Endodermal cell (in vitro differentiated cells): ENCODE measurements at places on chromosomes 3 and 15. TPM values are rescaled to one million over a fixed set of nuclear protein-coding genes. Genes with fewer than 3 reads are reported as not detected.
A peak's percentile ranks its signal among the peaks of the same experiment; 100 is the strongest.

GRCh38 chr3:58494107-58494506, 2.2 kb downstream of the KCTD6 start:
- no peak for DNase-seq

- DNase-seq = no peak
Measured at GRCh38 chr15:70778258-70779076, 15.1 kb upstream of the UACA start.

- DNase-seq = no peak
Measured at GRCh38 chr3:115713284-115713683, 90.0 kb downstream of the GAP43 start.

DNA sequence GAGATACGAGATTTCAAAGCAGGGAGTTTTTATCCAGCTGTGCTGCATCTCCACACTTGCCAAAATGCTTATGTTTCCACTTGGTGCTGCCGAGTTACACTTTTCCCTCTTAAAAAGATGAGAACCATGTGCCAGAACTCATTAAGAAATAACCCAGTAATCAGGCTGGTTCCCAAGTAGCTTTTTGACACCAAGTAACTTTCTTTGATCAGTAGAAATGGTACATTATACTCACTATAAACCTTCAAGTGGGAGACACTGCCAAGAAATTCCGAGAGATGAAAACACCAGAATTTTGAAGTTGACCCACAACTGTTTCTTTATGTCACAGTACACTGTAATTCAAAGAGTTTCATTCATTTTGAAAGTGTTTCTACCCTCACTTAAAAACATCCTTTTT, 164.6 kb upstream of the CCDC54 start:
- no peak for DNase-seq

The SPSB4 gene
- total RNA-seq = 8.2 and 8.6 TPM in 2 replicates

The FOXB1 gene
- total RNA-seq = 0.73 and 1.7 TPM in 2 replicates

The PLCB2 gene
- total RNA-seq = 2.5 to 5.3 TPM (median 4.1 TPM) in 3 replicates

DNA sequence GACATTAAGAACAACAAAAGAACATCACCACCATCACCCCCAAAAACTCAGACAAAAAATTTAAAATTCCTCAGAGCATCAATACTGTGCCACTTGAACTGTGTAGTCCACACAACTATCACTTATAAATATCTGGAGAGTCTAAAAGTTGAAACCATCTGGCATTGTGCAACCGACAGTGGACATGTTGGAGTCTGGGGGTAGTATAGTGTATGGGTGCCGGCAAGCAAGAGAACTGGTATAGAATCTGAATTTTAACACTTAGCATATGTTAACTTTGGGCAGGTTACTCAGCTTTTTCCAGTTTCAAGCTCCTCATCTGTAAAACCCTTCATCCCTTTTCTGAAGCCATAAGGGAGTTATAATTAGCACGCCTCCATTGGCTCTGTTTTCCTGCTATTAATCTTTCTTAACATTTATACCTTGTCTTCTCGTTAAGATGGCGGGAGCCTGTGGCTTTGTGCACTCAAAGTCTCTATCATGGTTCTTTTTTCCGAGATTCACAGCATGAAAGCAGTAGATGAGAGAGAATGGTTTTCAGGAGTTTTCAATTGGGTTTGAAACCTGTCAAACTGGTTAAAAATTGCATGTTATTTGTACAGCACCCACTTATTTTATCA, 255.7 kb upstream of the TBL1XR1 start:
- no peak for DNase-seq

The CFAP92 gene
- 1.4 to 3.0 TPM (median 3.0 TPM) in 3 replicates for total RNA-seq

The TADA3 gene
- 51.9 and 52.4 TPM in 2 replicates for total RNA-seq

- no peak for DNase-seq
Measured at GRCh38 chr3:61796911-61797310, 235.5 kb downstream of the PTPRG start.

DNA sequence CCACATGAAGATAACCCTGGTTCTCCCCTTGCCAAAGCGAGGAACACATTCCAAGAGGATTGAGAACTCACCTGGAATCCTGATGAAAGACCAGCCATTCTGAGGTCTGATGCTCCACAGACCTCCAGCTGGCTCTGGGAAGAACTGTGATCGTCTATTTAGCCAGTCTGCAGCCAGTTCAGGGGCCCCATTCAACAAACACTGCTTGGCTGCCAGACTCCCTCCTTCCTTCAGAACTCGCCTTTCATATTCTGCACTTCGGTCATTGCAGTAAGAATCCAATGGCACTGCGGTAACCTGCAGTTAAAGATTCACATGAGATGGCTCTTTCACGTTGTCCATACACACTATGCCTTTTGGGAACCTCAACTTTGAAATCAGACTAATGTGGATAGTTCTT, 67.6 kb downstream of the CHAC1 start:
- no peak for DNase-seq

DNA sequence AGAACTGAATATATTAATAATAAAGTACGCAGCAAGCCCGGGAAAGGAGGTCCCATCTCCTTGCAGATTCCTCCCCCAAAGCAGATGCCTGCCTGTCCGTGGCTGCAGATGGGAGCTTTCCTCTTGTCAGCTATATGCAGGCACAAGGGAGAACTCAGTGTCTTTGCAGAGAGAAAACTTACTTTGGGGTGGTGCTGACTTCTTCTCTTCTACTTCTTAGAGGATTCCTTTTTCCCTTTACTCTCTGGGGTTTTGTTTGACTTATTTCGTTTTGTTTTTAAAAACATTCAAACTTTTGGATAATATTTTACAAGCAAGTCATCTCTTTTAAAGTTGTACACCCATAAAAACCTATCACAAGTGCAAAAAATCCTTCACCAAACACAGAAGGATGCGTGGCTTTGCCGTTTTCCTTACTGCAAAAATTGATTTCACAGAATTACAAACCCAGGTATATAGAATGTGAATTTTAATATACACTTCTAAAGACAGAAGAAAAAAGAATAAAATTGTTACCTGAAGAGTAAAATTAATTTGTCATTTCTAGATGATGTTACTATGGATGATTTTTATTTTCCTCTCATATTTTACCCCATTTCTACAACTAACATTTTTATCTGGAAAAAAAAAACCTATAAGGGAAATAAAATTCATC, 65.3 kb upstream of the IGF1R start:
- no peak for DNase-seq

The VEPH1 gene
- total RNA-seq = 3.9 to 21.3 TPM (median 17.1 TPM) in 3 replicates

DNA sequence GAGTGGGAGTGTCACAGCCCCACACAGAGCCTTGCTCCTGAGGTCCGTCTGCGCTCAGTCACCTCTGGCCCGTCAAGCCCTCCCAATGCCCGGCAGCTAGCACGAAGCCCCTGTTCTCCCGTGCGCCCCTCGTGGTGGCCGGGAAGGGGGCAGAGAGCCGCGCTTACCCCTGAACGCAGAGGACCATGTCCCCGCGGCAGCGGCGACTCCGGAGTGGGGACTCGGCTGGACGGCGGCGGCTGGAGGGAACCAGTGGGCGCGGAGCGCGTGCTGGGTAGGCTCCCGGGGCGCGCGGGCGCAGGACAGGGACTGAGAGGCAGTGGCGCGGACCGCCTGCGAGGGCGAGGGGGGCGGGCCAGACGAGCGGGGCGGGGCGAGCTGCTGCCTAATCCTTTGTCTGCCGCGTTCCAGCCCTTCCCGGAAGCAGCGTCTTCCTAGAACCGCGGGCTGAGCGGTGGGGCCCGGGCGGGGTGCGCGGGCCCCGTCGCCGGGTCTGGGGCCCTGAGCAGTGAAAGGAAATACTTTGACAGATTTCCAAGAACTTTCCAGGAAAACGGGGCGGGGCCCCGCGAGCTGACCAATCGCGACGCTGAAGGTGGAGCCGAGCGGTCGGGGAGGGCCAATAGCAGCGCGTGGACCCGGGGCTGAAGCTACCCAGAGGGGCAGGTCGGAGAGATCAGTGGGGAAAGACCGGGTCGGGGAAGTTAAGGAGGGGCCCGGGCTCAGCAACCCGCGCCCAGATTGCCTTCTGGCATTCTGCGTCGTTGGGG, at the start of gene CISH:
TSS of gene CISH (minus strand) at position 311 of the 770 bp plus-strand sequence. CDS start at position 187, 124 bp downstream.
- peak; percentile 98 for DNase-seq

DNA sequence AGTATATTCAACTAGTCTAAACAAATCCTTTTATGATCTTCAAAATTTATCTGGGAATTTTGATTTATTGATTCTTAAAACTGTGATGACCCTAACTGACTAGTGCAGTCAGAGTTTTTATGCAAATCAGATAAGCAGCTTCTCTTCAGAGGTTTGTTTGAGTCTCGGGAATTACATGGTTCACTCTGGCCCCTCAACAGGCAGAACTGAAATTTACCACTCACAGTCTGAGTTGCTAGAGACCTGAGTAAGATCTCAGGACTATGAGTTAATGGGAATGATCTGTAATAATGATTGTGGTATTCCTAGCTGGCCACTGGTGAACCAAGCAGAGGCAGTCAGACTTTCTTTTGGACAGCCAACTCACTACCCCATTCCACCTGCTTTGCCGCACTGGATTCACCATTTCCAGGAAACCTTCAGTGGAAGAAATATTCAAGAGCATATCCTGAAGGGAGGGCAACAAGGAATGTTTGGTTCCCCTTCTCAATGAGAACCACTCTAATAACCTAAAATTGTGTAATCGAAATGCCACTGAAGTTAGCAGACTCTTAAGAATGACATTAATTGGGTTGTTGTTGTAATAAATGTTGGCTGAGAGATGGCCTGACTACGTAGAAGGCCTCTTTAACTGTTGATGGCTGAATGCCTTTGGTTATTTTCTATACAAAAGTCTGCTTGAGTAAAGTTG, 11.5 kb upstream of the DNAJC13 start:
- no peak for DNase-seq

GRCh38 chr3:16257309-16257708, 7.4 kb downstream of the DPH3 start:
- DNase-seq = no peak

GRCh38 chr3:133865136-133865855, 30.4 kb downstream of the RAB6B start:
- DNase-seq = no peak

GRCh38 chr3:159126261-159127020, 324.6 kb downstream of the MFSD1 start:
- DNase-seq = no peak

GRCh38 chr15:53675832-53676231, 83.6 kb downstream of the WDR72 start:
- DNase-seq = no peak

The FBXW12 gene
- total RNA-seq = 0.13 TPM in 1 of 2 replicates, not detected in the other

- DNase-seq = no peak
Measured at GRCh38 chr3:12886736-12887135, 45.4 kb upstream of the RPL32 start.

DNA sequence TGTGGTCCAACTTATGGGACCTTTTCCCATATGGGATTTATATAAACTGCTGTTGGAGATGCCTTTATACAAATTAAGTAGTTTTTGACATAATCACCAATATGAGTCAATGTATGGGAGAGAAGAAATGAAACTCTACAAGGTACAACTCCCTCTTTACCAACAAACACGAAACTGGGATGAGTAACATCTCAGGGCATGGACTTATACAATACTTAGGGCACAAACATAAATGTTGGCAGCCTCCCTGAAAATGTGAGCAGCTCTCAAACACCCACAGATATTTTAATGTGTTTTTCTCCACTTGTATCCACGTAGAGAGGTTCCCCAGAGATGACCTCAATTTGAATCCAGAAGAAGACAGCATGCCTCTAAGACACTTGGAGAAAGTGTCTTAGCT, 161.6 kb downstream of the MAGI1 start:
- DNase-seq = no peak

- no peak for DNase-seq
Measured at GRCh38 chr3:146621723-146622122, 16.6 kb upstream of the PLSCR5 start.

The ISY1 gene
- total RNA-seq = 28.4 and 28.9 TPM in 2 replicates

The PTH1R gene
- total RNA-seq = 0.69 to 2.2 TPM (median 1.9 TPM) in 3 replicates

The CYP8B1 gene
- total RNA-seq = not detected in 2 replicates

The MYZAP gene
- total RNA-seq = 0.20 and 0.33 TPM in 2 replicates

DNA sequence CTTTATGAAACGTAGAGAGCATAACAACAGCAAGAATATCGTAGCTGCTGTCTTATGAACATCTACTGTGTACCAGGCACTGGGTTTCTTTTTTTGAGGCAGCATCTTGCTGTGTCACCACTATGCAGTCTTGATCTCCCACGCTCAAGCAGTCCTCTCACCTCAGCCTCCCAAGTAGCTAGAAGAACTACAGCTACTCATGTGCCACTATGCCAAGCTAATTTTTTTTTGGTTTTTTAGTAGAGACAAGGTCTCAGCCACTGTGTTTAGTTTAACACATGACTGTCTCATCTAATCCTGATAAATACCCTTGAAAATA, 129.9 kb downstream of the VGLL4 start:
- DNase-seq = no peak

DNA sequence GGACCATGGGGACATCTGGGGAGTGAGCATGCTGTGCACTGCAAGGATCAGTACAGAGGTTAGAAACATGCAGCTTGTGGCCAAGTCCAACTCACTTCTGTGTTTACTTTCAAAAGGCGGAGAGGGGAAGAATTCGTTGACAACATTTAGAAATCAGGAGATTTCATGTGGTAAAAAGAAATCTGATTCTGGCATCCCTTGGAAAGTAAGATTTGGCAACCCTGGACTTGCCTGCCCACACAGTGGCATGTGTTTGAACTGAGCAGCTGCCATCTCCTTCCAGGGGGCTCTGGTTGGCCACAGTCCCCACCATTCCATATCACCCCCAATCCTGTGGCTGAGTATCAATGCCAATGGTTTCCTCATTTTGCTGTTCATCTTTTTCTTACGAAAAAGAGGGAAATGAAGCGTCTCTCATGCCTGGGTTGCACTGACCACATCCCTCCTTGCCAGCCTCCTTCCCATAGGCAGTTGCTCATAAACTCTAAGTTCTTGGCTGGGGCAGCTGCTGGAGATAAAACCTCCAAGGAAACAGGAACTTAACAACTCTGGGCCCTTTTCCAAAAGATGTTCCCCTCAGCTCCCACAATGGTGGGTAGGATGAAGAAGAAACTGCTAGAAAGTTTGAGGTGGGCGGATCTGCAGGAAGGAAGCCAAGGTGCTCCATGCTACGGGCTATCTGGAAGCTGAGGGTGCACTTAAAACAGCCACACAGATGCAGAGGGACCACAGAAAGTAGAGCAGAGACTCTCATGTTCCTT, 29.2 kb downstream of the SLC6A11 start:
- DNase-seq = no peak

- DNase-seq = no peak
Measured at GRCh38 chr3:67569324-67569723, 85.1 kb downstream of the SUCLG2 start.

The SLC27A2 gene
- 4.7 to 6.8 TPM (median 6.4 TPM) in 3 replicates for total RNA-seq

DNA sequence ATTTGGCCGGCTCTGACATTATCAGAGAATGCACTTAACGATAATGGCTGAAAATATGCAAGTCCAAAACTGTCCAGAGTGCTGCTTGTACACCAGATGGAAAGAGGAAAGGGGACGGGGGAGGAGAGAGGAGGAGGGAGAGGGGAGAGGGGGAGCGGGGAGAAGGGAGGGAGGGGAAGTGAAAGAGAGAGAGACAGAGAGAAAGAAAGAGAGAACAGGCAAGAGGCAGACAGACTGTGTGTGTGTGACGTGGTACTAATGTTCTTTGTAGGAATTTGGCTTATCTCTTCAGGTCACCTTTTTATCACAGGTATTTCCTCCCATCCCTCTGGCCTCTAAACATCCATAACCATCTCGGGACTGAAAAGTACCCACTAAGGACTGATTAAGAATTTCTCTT, 75.1 kb upstream of the LMOD3 start:
- no peak for DNase-seq

The CEP19 gene
- 3.1 and 3.8 TPM in 2 replicates for total RNA-seq
